ENCODE measurements at places on chromosomes 6 and 20.

DNA sequence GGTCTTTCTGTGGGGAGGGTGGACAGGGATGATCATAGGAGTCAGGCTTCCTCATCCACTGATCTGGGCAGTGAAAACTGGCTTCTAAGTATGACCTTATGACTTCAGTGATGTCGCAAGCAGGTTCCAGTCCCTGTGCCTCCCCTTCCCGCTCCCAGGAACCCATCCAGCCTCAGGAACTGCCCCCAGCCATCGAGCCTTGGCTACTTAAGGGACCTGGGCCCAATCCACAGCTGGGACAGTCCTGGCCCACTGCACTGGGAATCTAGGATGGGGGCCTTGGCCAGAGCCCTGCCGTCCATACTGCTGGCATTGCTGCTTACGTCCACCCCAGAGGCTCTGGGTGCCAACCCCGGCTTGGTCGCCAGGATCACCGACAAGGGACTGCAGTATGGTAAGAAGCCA lies at the start of gene LBP:
TSS of gene LBP (plus strand) at position 236 of the 405 bp plus-strand sequence. CDS start at position 271, 35 bp downstream.
- DNase-seq: no peak

DNA sequence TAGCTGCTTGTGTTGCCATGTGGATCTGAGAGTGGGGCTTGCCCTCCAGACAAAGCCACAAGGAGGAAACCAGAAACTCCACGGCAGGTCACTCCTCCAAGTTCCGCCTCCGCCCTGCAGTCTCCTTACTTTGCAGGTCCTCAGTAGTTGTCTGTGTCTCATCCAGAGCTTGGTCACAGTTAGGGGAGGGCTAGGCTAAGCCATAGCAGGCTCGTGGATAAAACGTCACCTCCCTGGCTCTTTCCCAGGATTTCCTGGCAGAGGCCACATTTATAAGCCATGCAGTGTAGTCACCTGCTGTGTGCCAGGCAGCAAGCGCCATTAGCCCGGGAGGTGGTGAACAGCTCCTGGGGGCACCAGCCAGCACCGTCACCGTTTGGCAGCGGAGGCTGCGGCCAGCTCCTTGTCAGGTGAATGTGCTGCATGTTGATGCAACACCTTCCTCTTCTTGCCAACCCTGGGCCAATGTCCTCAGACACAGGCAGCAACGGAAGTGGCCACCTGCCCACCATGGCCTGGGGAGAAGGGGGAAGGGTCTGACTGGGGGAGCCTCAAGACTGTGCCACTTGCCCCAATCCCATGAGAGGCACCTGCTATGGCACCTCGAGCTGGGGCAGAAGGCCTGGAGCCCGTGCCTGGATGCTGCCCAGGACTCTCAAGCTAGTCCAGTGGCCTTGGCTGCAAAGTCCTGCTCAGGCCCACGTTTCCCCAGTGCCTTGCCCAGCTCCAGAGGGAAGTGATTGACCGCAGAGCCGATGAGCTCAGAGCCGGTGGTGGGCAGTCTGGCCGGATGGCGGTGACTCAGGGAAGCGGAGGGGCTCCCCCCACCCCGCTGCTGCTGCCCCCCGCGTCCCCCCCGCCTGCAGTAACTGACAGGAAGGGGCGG lies 39.0 kb upstream of the SLCO4A1 start:
- peak; percentile 79 for DNase-seq

DNA sequence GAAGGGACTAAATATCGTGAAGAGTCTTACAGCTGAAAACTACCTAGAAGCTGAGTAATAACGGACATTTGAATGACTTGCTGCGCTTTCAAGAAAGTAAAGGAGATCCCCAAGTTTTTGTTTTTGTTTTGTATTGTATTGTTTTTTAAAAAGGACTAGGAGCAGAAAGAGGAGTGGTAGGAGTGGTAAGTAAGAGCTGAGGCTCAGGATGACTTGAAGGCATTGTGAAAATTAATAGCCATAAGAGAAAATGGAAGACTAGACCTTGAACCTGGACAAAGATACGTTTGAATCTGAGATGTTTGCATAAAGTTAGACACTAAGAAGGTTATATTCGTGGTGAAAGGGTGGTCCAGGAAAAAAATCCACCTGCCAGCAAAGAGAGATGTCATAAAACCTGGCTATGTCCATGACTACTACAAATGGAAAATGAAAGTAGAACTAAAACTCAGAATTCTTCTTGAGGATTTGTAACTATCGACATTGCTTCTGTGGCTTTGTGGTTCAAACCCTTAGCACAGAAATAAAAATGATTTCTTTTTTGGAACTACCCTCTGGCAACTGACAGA lies 824.8 kb upstream of the FLRT3 start:
- DNase-seq: no peak

- DNase-seq: no peak
Observed at GRCh38 chr20:3166913-3167342, 6.4 kb downstream of the LZTS3 start.

DNA sequence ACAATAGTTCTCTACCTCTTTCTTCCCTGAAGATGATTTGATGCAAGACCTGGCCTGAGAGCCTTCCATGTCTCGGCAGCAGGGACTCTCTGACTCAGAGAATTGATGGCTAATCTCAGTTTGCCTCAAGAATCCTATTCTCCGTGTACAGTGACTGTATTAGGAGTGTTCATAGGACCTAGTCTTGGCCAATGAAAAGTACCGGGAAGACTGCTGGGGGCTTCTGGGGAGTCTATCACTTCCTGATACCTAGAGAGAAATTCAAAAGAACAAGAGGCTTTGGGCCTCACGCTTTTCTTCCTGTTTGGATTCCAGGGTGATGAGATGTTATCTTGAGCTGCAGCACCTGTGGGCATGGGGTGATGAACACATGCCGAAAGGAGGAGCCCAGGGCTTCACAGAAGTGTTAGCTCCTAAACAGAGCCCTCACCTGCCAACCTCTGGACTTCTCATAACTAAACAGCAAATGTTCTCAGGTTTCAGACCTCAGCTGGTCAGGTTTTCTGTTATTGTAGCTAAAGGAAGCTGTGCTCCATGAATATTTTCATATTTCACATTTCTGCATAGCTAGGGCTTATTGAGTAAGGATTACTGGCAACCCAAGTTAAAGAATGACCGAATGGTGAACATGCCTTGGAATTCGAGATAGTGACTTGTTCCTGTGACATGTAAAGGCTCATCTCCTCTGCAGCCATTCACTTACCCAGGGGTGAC lies 323.1 kb upstream of the AGPAT4 start:
- DNase-seq: no peak

DNA sequence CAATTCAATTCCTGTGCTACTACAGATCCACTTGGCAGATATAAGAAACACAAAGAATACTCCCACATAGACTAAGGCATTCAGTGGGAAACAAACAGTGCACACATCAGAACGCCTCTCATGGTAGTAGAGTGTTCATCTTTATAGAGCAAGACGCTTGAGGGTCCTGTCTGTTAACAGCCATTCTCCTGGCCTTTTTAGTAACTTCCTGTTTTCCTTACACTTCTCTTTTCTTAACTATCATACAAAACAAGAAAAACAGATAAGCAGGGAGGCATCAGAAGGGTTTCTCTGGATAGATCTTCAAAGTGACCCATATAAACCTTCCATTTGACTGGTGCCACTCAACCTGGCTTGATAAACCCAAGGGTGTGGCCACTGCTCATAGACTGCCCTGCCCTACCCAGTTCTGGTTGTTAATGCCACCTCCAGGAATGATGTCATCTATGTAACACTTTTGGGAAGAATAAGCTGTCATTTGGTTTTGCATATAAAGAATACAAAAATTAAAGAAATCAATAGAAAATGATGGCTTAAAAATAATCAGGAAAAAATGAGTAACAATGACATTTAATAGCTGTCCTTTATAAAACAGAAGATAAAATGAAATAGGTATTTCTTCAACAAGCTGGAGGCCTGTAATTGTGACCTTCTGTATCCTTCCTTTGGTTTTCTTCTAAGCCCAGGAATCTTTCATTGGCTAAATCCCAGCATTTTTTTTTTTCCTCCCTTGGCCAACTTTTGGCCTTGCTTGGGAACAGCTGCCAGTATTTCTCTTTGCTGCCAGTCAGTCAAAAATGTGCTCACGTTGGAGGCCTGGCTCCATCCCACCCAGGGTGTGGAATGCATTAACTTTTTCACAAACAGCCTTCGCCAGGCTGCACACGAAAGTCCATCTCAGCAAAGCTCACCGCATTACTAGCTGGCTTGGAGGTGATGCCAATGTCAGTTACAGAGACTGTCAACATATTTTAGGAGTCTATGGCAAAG lies 103.5 kb downstream of the GJA10 start:
- no peak for DNase-seq

- no peak for DNase-seq
Observed at GRCh38 chr6:84137989-84138575, 89.4 kb downstream of the CEP162 start.

DNA sequence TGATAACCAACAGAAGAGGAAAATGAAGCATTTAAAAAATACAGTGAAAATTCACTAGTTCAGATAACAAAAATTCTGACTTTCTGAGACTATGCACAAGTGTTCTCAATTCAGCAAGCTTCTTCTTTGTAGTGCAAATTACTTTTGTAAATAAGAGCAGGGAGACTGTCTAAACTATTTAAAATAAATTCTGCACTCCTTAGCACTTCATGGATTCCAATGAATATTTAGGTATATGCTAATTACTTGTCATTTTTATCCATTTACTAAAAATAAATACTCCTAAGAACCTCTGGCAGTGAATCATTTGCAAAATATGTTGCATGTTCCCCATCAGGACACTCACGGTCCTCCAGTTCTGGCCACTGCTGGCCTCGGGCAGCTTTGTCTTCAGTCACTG lies 139.8 kb downstream of the F13A1 start:
- no peak for DNase-seq

DNA sequence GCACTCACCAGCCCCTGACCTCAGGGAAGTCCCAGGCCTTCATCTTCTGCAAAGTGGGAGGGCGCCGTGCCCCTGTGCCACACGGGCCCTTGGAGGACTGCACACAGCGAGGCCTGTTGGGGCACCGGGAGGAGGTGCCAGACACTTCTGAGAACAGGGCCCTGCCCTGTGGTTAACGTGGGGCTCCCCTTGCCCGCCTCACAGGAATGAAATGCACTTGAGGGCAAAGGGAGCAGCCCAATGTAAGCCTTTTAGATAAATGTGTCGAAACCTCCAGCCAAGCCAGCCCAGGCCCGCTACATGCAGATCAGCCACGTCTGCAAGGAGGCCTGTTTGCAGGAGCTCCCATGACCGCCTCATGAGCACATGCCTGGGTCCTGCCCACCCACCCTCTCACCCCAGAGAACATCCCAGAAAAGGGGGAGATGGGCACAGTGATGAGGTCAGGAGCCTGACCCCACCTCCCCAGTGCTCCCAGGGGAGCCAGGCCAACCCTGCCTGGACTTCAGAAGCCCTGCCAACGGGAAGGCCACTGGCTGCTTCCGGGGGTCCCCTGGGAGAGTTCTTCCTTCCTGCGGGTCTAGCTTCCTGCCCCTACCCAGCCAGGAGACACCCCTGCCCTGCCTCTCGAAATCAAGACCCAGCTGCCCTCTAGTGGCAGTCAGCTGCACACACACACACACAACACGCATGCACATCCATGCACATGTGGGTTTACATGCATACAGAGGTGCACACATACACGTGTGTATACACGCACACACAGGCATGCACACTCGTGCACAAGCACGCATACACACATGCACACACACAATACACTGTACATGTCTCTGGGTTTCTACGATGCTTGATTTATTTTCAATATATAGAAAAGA lies 178.7 kb downstream of the TAF4 start:
- DNase-seq: peak; percentile 46

- DNase-seq: no peak
Observed at GRCh38 chr6:11815231-11815630, 36.6 kb upstream of the ADTRP start.

DNA sequence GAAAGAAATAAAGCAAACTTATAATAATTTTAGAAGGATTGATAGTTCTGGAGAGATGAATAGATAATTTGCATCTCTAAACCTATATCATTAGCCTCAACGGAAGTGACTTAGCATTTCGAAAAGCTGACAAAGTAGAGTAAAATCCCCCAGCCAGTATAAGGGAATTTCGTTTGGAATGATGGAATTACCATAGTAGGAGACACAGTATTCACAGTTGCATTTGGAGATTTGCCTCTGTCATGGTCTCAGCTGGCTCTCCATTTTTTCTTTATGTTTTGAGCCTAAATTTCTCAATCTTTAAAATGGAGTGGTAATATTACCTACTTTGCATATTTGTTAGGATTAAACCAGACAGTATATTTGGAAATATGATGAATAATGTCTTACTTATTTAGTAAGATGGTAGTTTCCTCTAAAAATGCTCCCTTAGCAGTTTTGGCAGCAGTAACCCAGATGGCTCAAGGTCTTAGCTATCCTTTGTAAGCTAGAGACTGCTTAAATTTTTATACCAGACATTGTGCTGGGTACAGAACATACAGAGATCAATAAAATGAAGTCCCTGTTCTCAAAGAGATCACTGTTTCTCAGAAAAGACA lies 58.2 kb downstream of the SMAP1 start:
- DNase-seq: no peak

DNA sequence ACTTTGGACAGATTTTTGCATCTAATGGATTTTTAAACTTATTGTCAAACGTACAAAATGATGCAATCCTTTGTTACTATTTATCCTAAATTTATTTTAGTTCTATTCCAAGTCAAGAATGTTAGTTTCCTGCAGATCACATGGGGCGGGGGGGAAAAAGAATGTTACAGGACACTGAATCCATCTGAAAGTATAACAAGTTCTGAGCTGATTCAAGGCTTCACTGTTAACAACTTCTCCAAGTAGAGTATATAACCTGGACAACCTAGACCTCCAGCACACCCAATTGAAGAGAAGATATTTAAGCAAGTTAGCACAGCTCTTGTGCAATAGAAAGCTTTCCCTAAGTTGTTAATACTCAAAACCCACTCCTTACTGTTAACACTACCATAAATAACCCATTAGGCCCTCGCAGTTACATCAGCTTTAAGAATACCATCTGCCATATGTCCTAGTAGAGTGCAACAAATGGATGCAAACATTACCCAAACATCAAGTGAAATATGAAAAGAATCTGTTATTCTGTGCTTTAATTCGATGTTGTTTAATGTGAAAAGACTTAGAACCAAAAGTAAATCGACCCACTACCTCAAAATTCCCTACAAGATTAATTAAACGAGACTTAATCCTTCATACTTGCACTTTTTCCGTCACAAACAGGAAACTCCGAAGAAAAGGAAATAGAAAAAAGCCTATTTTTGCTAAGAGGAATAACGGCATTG lies 1.3 kb downstream of the SEC63 start:
- no peak for DNase-seq

DNA sequence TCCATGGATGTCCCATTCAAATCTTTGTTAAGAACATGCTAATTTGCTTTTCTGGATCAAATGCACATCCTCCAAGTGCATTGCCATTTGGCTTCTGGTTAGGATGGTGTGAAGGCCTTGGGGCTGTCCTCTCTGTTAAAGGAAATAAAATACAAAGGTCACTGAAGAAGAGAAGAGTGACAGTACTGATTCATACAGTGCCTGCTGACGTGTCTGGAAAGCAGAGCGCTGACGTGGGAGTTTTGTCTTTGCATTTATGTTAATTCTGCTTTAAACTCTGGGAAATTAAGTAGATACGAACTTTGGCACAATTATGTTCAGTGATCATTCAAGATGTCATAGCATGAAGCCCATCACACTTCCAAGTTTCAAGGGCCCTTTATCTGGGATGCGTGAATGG lies 33.2 kb downstream of the SYNDIG1 start:
- no peak for DNase-seq

- no peak for DNase-seq
Observed at GRCh38 chr20:33606118-33606771, 55.9 kb upstream of the C20orf144 start.

- DNase-seq: no peak
Observed at GRCh38 chr20:22663528-22664025, 79.2 kb upstream of the FOXA2 start.

- DNase-seq: no peak
Observed at GRCh38 chr20:7490288-7490687, 450.0 kb downstream of the HAO1 start.

GRCh38 chr6:66735106-66735890 lies 1028.3 kb upstream of the EYS start:
- no peak for DNase-seq

Measured in activated CD4-positive, alpha-beta memory T cell treated with anti-CD3 and anti-CD28 coated beads for 36 hours (primary cell).